ENCODE measurements at places on chromosomes 4 and X.

DNA sequence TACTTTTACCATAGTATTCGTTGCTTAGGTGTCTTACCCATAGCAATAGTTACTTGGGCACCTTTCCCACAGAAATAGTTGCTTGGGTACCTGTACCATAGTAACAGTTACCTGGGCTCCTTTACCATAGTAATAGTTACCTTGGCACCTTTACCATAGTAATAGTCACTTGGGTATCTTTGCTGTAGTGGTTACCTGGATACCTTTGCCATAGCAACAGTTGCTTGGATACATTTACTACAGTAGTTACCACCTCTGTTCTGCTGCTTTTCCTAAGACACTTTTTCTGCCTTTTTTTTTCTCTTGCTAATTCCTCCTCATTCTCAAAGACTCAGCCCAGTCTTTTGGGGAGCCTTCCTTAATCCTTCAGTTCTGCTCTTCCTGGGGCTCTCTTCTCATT is 272.8 kb upstream of the PUDP start:
- no peak for DNase-seq

DNA sequence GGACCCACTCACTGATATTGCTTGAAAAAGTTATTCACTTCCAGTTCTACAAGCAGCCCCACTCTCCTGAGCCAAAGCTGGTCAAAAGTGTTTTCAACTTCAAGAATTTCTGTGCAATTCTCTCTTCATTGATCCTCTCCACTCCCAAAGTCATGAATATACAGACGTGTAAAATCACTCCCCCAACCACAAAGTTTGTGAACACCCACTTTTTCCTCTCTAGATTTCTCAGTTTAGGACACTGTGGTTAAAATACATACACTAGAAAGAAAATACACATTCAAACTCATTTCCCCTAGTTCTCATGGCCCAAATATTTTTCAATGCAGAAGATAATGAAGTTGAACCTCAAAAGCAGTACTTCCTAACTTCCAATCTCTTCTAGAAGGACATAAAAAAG is 116.3 kb downstream of the MSN start:
- DNase-seq: no peak

DNA sequence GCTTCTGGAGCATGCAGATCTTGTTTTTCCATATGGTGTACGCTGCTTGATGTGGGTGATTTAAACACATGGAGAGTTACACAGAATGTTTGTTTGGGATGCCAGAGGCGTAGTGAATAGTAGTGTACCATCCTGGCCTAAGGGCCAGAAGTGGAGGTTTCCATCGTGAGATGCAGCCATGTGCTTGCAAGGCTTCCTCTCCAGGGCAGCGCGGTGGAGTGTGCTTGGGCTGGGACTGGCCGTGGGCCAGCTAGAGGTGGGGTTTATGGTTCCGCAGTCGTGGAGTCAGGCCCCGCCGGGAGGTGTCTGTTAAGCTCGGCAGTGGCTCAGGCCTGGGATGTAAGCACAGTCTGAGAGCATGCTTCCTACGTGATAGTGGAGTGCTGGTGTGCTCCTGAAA is 14.0 kb downstream of the STOX2 start:
- DNase-seq: no peak

GRCh38 chr4:52172166-52172565 is 121.1 kb downstream of the SPATA18 start:
- no peak for DNase-seq

GRCh38 chr4:14985161-14985560 is 17.1 kb upstream of the CPEB2 start:
- DNase-seq: no peak

DNA sequence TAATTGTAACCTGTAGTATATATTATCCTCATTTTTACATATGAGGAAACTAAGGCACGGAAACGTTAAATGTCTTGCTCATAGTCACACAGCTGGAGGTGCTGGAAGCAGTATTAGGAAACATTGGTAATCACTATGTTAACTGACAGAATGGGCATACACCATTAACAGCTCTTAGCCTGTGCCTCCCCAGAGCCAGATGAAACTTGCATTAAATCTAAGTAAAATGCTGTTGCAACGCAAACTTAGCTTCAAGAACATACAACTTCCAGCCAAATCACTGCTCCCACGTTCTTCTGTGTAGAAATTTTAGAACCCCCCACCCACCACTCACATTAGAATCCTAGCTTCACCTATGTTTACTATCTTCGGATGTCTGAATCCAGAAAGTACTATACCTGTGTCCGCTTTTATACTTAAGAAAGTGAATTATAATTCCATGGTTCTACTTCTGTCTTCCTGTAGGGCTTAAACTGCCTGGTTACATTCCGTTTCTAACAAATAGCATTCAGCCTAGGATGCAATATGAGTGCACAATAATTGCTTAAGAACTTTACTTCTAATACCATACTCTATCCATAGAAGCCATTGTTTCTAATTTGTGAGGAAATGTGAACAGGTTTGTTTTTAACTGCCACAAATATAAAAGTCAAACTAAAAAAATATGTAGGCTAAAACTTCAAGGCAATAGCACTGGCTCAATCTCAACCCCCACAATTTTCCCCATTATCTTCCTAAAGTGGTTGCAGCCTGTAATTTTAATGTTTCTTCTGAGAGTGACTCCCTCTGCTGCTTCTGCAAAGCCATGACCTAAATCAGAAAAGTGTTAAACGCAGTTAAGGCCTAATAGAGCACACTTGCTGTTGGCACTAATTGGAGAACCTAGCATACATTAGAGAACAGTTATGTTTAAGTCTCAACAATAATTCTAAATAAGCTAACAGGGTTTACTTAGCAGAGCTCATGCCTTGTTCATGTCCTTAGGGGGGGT is 4.4 kb downstream of the UNC5C start:
- DNase-seq: no peak

DNA sequence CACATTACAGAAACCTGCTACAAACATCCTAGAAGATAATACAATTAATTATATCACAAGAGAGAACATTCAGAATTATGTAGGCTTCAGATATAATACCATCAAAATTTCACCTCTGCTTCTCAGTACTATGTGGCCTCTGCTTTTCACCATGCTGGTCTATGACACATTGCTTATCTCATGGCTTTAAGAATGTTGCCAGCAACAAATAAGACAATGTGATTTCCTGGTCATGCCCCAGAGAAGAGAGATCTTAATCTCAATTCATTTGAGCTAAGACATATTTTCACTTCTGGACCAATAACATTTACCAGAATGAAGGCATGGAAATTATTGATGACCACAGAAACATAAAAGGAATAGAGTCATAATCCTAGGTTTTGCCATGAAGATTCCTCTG is 1233.4 kb upstream of the ADGRL3 start:
- DNase-seq: no peak

DNA sequence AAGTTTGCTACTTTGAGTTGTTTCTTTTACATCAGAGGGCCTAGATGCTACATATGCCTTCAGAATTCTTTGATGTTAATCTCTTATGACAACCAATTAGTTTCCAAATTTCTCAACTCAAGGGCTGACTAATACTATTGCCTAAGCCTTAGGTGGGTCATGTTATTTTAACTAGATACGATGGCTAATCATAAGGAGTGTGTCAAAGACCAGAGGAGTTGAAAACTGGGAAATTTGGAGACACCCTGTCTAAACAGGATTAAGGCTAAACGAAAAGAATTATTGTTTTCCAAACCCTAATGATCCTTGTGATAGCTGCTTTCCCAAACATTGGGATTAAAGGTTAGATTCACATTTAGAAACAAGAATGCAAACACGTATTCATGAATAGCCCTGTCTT is 228.5 kb downstream of the PCDH7 start:
- no peak for DNase-seq

- DNase-seq: no peak
These were observed 135.3 kb upstream of the AR start for GRCh38 chrX:67408423-67409079.

DNA sequence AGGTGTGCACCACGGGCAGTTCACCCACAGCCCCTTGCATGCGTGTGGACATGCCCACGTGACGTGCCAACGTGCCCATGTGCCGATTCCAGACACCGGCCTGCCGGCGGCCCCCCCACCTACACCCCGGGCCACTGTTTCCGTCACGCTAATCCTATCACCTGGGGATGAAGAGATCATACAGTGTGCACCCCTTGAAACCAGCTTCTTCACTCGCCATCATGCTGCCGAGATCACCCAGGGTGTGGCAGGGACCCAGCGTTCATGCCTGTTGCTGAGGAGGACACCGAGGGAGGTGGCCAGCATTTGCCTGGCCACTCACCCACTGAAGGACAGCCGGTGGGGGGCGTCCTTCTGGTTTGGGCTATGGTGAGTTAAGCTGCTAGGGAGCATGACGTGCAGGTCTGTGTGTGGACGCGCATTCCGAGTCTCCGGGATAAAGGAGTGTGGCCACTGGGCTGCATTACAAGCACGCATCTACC is 14.1 kb downstream of the CTBP1 start:
- no peak for DNase-seq

- DNase-seq: peak; percentile 6
These were observed 69.6 kb downstream of the FGFBP1 start for GRCh38 chr4:15868826-15869413.

DNA sequence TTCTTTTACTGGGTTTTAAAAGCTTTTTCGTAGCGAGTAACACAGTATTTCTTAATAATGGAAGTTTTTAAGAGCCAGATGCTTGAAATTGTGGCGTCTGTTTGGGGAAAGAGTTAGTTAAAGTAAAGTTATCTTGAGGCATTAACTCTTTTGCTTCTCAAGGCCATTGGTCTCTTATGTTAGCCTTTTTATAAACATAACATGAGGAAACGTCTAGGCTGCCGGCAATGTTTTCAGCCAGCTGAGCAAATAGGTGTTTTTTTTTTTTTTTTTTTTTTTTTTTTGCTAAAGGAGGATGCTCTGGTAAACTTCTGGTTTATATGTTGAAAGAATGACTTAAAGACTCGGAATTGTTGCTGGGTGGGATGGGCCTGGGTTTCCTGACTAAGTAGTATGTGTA is 51.1 kb upstream of the RBMX start:
- DNase-seq: no peak

DNA sequence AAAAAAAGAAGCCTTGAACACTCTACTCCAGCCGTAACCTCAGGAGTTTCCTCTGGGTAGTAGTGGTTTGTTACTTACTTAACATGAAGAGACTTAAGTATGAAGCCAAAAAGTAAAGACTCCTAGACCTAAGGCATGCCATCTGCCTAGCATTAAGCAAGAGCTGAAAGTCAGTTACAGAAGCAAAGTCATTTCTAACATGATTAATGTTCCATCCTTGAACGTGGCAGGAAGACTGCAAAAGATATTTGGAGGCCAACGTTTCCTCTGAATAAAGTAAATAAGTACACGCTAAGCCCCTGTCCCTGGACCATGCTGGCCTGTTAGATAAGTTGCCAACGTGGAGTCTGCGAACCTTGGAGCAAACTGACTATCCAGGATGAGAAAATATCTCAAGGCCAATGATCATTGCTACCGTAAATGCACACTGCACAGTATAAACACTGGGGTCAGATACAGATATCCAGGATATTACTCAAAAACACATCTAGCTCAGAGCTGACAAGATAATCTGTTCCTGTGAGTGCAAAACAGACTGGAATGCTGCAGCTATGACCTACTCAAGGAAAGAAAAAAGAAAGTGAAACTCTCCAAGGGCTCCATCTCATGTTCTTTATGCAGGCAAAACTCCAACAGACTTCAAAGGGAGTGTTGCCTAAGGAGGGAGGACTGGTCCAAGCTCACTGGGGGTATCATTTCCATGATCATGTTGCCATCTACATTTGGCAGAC is 255.8 kb downstream of the COL25A1 start:
- DNase-seq: no peak

GRCh38 chr4:185550933-185551332 is 15.6 kb upstream of the PDLIM3 start:
- no peak for DNase-seq

GRCh38 chrX:66050140-66050569 is 10.3 kb upstream of the VSIG4 start:
- DNase-seq: no peak

DNA sequence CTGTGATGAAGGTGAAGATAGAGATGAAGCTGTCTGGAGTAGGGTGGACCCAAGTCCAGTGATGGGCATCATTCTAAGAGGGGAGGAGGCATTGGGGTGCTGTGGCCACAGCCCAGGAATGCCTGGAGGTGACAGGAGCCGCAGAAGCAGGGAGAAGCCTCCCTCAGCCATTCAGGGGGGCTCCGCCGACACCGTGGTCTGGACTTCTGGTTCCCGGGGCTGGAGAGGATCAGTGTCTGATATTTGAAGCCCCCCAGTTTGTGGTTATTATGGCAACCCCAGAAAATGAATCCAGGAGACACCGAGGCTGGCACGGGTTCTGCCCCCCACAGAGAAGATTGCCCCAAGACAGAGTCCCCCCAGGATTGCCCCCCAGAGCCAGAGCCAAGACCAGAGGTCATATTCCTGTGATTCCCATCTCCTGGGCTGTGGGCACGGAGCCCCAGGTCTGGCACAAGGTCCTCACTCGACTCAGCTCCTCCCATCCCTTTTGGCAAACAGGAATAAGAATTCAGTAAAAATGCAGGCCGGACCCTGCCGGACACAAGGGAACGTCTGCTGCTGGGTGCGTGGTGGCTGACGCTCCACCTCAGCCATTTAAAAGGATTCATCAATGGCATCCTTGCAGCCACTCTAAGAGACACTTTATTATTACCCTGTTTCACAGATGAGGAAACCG is 116.6 kb downstream of the CPZ start:
- DNase-seq: no peak

GRCh38 chrX:13721371-13721770 is 13.0 kb downstream of the TRAPPC2 start:
- no peak for DNase-seq

- DNase-seq: no peak
These were observed 41.4 kb downstream of the SOD3 start for GRCh38 chr4:24836661-24837242.

DNA sequence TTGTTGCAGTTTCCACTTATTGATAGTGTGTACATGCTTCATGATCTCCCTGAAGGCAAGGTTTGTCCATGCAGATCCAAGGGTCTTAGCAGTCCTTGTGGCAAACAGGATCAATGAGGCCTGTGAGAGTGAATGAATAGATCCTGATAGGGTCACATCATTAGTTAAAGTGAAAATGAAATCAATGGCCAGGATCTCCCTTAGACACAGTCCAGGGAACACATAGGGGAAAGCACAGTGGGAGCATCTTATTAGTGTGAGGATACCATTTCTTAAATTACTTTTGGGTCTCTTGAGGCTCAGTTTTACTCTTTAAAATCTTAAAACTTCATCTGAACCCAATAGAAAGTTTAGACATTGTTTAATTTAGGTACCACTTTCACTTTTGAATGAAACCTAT is 59.3 kb downstream of the ARHGAP6 start:
- DNase-seq: no peak

DNA sequence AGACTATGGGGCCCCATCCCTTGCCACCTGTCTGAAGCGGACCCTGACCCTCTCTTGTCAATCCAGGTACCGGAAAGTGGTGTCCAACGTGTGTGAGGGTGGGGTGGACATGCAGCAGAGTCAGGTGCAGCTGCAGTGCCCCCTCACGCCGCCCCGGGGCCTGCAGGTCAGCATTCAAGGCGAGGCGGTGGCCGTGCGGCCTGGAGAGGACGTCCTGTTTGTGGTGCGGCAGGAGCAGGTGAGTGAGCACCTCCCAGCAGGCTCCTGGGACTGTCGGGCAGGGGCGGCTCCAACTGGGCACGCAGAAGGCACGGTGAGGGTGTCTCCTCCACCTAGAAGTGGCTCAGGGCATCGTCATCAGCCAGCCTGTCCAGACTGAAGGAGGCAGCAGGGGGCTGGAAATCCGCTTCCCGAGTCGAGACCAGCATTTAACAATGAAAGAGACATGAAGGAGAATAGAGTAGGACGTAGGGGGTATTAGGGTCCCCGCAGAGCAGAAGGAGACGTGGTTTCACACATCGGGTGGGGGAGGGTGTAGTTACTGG is 221.6 kb downstream of the AFAP1 start:
- DNase-seq: no peak

GRCh38 chrX:134885336-134886001 is 105.3 kb upstream of the SMIM10 start:
- no peak for DNase-seq
